Esophagus muscularis mucosa (tissue), 4 donors: ENCODE measurements at places on chromosomes 4 and X. TPM values are rescaled to one million over a fixed set of nuclear protein-coding genes. Genes with fewer than 3 reads are reported as not detected.

- DNase-seq = no peak
- peaks cover 40% of the 10 kb centered on the region for H3K4me1 ChIP-seq
- no peak overlapping the region for H3K4me3 ChIP-seq
- peak overlapping the region; percentile 63 for H3K27ac ChIP-seq
- no peaks in the 10 kb centered on the region for H3K36me3 ChIP-seq
Observed at GRCh38 chr4:57442831-57443291, 332.7 kb upstream of the IGFBP7 start.

- no peaks in the 10 kb centered on the region for H3K27me3 ChIP-seq
- DNase-seq = no peak
- H3K4me3 ChIP-seq = no peak overlapping the region
- H3K36me3 ChIP-seq = no peaks in the 10 kb centered on the region
- H3K27ac ChIP-seq = no peak overlapping the region
Observed at GRCh38 chr4:80253510-80253909, 13.0 kb upstream of the FGF5 start.

The CLNK gene
- total RNA-seq = not detected

The PFKFB1 gene
- total RNA-seq = not detected

DNA sequence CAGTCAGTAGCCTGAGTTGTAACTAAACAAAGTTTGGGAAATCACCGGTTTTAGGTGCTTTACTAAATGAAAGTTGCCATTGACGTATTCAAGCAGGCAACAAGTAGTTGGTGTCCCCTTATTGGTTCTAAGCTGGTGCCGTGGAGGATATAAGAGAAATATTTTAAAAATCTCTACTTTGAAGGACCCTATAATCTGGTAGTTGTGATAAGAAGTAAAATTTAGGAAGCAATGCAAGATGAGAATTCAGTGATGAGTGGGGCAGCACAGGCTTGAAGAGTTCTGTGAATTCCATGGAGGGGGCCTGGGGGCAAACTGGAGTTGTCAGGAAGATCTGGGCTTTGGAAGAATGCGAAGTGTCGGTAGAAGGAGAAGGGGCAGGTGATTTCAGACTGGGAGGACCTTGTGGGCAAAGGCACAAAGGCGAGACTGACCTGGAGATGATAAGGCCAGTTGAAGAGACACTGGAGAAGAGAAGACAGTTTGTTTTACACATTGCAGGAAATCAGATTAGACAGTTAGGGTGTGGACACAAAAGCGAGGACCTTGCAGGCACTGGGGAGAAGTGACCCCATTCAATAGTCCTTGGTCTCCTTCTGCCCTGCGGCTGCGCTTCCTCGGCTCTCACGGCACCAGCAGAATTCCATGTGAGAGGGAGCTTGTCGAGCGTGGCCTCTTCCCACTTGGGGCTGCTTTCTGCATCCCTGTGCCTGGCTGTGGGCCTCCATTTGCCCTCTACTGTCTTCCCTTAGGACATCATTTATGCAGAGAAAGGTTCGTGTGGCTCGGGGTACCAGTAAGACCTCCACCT lies 1.3 kb downstream of the RHOH start:
- H3K4me1 ChIP-seq = no peaks in the 10 kb centered on the region
- H3K27ac ChIP-seq = peak overlapping the region; percentile 14
- no peaks in the 10 kb centered on the region for H3K27me3 ChIP-seq
- DNase-seq = no peak
- peak overlapping the region; percentile 20 for H3K4me3 ChIP-seq
